ENCODE measurements at places on chromosomes 2 and 18.

DNA sequence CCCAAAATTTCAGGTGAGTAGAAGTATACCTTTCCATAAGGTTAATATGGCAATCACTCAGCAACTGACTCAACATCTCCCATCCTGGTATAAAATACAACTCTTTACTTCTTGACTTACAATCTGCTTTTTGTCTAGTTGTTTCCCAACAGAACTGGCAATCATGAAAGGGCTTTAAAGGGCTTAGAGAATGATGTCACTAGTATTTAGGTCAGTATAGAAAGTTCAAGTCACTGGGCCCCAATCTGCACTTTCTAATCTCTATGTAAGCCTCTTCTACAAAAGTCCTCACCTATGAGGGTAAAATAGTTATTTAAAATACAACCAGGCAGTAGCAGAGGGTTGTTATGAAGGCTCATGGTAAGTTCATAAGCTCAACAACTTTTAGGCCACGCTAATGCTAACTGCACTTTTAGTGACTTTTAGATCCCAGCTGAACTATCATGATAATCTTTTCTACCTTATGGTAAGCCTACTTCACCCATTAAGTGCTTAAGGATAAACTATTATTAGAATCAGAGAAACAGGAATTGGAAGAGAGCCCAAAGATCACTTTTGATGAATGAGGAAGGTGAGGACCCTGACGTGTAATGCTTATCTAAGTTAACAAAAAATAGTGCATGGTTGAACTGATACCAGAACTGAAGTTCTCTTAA, 79.6 kb downstream of the GORASP2 start:
- DNase-seq, result no peak

- DNase-seq, result no peak
Observed at GRCh38 chr2:65381607-65382051, 50.8 kb downstream of the SPRED2 start.

DNA sequence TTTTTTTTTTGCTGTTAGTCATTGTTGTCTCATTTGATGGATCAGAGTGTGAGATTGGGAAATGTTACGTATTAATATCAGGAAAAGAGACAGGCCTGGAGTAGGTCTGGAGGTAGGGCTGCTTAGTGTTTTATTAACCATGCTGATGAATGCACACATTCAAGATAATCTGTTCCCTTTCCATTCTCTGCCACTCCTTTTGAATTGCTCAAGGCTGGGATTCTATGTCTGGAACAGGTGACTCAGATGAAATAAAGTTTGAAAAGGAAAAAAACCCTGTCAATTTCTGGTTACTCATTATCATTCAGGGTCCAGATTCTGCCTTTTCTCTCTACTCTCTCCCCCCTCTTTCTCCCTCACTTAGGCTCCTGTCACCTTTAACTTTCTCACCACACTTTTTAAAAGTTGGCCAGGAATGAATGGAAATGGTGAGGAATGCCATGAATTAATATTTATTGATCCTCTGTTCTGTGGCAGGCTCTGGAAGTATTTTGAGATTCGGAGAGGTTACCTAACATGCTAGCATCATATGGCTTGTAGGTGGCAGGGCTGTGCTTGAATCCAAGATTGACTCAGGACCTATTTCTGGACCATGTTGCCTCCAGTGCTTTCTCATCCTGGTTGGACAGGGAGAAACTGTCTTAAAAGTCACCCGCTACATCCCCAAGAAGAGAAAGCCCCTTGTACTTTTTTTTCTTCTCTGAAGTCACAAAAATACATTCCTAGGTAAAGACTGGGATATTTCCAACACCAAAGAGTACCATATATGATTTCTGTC, 40.2 kb downstream of the MAP4K4 start:
- DNase-seq, result no peak

- DNase-seq, result no peak
Observed at GRCh38 chr2:157244691-157245090, 12.8 kb upstream of the GALNT5 start.

GRCh38 chr2:108413711-108414095, 35.3 kb upstream of the GCC2 start:
- no peak for DNase-seq

DNA sequence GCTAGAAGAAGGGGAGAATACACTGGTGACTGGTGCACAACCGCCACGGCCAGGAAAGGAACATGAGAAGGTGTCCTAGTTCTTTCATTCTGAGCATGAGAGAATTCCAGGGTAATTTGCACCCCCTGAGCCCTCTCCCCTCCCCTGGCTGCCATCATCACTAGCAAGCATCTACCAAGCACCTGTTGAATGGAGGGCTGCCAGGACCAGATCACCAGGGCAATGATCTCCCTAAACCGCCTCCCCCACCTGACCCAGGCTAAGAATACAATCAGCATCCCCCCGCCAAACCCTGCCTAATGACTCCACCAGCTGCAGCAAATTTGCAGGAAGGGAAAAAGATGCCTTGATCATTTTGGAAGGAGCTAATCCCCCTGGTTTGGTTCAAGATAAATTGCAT, 100.2 kb downstream of the STPG4 start:
- no peak for DNase-seq

DNA sequence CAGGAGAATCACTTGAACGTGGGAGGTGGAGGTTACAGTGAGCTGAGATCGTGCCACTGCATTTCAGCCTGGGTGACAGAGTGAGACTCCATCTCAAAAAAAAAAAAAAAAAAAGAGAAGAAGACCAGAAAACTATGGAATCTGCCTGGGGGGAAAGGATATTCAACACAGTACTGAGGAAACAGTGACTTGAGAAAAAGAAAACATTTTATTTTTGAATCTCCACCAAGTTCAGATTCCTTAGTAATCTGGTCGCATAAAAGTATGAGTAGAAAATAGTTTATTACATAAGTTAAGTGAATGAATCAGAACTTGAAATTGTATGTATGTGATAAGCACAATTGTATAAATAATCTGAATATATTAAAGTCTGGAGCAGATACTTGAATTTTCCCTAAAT, 13.0 kb upstream of the HAT1 start:
- DNase-seq, result no peak

DNA sequence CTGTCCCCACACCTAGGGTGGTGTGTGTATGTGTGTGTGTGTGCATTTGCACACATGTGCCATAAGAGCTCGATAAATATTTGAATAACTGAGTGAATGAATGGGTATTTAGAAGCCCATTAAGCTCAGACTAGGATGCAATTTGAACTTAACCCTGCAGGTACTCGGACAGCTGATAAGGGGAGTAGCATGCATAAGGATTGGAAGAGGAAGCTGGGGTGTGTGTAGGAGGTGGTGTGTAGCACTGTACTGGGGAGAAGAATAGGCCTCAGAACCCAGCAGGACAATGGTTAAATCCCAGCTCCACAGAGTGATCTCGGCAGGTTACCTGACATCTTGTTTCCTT, 1.8 kb upstream of the KCNF1 start:
- no peak for DNase-seq

- DNase-seq, result no peak
Observed at GRCh38 chr2:143745060-143745459, 615.8 kb downstream of the ARHGAP15 start.

- no peak for DNase-seq
Observed at GRCh38 chr2:66771359-66771976, 336.5 kb downstream of the MEIS1 start.

DNA sequence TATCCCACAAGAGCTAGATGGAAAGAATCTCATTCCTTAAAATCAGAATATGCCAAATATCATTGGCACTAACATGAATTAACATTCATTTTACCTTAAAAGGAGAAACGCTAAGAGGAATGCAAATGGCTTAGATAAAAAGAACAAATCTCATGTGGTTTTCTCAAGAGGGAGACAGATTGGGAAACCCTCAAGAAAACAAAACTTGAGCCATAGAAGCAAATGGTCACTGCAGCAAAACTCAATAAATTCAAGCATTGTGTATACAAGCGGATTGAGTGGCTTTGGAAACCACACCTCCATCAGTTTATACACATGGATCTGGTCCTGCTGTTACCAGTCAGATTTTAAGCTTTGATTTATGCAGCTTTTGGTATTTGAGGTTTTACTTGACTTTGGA, 1331.8 kb upstream of the ZEB2 start:
- DNase-seq, result no peak

DNA sequence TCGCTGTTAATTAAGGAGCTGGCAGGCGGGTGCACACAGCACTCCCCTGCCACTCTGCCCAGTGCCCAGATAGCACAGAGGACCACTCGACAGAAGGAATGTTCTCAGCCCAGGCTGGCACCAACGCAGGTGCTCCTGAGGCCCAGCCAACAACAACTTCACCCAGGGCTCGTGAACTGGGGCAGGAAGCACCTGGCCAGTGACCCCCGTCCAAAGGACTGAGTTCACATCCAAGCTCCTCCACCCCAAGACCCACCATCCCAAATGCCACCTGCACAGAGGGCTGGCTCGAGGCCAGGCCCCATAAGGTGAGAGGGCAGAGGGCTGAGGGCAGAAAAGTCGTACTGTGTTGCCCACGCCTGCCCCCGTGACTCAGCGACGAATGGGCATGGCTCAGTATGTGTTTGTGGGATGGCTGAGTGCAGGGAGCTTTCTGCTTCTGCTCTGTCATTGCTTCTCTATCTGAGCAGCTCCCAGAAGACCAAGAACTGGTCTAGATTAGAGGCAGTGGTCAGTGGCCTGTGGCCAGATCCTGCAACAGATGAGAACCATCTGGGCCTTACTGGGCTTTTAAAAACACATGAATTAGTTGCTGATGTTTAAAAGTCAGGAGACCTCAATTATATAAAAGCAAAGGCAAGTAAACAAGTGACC, 68.4 kb downstream of the POLR1A start:
- DNase-seq, result peak; percentile 39

- no peak for DNase-seq
Observed at GRCh38 chr18:68498636-68499035, 216.3 kb downstream of the TMX3 start.

DNA sequence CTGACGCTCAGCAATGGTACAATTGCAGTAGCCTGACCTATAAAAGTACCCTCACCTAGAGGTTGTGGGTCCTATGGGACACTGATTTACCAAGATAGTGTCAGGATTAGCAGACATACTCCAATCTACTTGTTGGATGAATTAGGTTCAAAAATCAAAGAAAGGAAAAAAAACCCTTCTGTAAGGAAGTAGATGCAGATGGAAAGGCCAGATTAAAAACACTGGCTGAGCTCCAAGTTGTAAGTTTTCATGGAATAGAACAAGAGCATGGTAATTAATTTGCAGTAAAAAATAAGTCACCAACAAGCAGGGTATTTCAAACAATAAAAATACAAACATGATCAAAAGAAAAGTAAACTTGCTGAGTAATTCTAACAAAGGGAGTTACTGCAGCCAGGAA, 26.4 kb downstream of the IDH1 start:
- DNase-seq, result no peak

DNA sequence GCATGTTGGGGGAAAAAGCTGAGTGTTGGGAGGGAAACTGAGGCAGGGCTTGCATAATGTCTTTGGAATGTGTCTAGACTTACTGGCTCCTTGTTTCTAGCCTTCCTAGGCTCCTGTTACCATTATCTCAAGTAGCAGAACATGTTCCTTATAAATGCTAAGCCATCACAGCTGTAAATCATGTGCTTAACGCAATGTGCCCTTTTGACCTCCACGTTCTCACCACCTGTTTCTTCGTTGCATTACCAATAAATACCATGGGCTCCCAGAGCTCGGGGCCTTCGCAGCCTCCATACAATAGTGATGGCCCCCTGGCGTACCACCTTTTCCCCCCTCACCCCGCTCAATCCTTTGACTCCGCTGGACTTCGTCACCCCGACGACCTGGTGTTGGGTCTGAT, 54.0 kb upstream of the CWC22 start:
- DNase-seq, result no peak

Measured in T-cell (primary cell).